T-cell (primary cell): ENCODE measurements at places on chromosomes 7 and 10. TPM values are rescaled to one million over a fixed set of nuclear protein-coding genes. Genes with fewer than 3 reads are reported as not detected.

The PTPRN2 gene
- 1.6 TPM for total RNA-seq

The STRA8 gene
- total RNA-seq, result not detected

The FBXO24 gene
- 1.3 TPM for total RNA-seq

The COL13A1 gene
- 0.09 TPM for total RNA-seq

The NKX1-2 gene
- total RNA-seq, result not detected

The FUOM gene
- total RNA-seq, result 15.0 TPM
